Renal pelvis (tissue), 12 donors: ENCODE measurements at places on chromosomes 4 and X. TPM values are rescaled to one million over a fixed set of nuclear protein-coding genes. Genes with fewer than 3 reads are reported as not detected.
A peak's percentile ranks its signal among the peaks of the same experiment; 100 is the strongest.

The LAS1L gene
- 49.5 TPM for polyA plus RNA-seq

The NSUN7 gene
- polyA plus RNA-seq, result 11.1 TPM

GRCh38 chr4:179843370-179843769 lies 2399.8 kb upstream of the TENM3 start:
- DNase-seq, result no peak

DNA sequence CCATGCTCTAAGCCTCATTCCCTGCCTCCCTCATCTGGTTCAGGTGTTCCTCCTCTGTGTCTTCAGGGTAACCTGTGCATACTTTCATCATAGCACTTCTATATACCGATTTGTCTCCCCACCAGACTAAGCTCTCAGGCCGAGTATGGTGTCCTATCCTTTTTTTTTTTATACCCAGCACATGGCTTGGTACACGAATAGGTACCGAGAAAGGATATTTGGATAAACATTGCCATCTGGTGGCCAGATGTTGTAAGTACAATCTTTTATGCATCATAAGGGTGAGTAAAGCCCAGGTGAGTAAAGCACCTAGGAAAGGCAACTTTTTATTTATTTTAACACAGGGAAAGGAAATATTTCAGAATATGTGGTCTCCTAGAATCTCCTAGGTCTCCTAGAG lies 68.4 kb downstream of the MID2 start:
- DNase-seq, result peak; percentile 11

GRCh38 chr4:103050736-103051436 lies 25.7 kb downstream of the SLC9B2 start:
- no peak for DNase-seq
